IMR-90 (cell line): ENCODE measurements at places on chromosomes 4 and X.
A peak's percentile ranks its signal among the peaks of the same experiment; 100 is the strongest.

GRCh38 chr4:144357975-144358374 is 217.5 kb upstream of the GYPA start:
- no peak for DNase-seq

DNA sequence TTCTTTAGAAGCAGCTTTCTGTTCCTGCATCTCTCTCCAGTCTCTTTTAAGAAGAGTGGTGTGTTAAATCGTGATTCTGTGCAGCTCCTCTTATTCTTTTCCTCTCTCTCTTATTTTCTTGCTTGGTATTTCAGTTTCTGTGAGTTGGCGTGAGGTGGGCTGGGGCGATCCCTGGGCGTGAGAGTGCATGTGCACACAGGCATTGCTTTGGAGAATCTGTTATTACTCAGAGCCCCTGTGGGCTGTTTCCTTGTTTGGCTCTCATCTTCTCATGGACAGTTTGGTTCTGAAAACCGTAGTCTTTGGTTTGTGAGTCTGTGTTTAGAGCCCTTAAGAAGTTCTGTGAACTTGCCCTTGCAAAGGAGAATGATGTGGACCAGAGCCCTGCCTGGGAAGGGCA is 97.2 kb upstream of the CLNK start:
- no peak for DNase-seq

DNA sequence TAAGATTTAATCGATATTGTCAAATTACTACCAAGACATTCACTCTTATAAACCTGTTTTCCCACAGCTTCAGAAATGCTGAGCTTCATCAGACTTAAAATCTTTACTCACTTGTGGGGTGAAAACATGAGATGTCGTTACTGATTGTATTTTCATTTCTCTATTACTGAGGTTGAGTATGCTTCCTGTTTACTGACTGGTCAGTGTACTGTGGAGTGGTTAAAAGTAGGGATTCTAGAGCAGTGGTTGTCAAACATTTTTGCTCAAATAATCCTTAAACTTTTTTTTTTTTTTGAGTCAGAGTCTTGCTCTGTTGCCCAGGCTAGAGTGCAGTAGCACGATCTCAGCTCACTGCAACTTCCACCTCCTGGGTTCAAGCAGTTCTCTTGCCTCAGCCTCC is 50.3 kb downstream of the NSUN7 start:
- DNase-seq: no peak

GRCh38 chrX:12874581-12874980 is 7.7 kb downstream of the TLR7 start:
- DNase-seq: no peak

GRCh38 chr4:38266616-38267015 is 306.4 kb downstream of the PTTG2 start:
- DNase-seq: peak; percentile 48

DNA sequence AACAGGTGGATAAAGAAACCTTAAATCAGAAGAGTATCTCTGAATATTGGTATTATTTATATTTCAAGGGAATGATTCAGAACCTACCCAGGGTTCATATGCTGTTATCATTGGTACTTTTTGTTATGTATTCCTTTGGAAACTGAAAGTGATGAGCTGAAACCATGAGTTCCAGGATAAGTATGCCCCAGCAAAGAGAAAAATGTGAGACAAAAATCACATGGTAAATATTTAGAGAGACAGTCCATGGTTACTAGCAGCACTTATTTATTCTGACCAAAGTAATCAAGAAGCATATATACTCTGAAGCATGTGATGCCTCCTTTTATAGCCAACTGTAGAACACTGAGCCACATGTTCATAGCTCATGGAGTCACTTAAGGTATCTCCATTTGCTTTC is 277.7 kb downstream of the ARAP2 start:
- DNase-seq: no peak

DNA sequence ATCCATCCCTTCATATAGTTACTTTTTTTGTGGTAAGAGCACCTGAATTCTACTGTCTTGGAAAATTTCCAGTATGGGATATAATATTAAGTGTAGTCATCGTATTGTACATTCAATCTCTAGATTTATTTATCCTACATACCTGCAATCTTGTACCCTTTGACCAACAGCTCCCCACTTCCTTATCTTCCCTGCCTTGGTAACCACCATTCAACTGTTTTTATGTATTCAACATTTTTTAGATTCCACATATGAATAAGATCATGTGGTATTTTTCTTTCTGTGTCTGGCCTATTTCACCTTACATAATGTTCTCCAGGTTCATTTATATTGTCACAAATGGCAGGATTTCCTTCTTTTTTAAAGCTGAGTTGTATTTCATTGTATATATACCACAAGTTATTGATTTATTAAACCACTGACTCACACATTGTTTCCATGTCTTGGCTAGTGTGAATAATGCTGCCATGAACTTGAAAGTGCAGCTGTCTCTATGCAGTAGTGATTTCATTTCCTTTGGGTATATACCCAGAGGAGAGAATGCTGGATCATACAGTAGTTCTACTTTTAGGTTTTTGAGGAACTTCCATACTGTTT is 572.5 kb downstream of the MAGEB5 start:
- DNase-seq: no peak
